ENCODE measurements at places on chromosomes 16 and 17. TPM values are rescaled to one million over a fixed set of nuclear protein-coding genes. Genes with fewer than 3 reads are reported as not detected.

DNA sequence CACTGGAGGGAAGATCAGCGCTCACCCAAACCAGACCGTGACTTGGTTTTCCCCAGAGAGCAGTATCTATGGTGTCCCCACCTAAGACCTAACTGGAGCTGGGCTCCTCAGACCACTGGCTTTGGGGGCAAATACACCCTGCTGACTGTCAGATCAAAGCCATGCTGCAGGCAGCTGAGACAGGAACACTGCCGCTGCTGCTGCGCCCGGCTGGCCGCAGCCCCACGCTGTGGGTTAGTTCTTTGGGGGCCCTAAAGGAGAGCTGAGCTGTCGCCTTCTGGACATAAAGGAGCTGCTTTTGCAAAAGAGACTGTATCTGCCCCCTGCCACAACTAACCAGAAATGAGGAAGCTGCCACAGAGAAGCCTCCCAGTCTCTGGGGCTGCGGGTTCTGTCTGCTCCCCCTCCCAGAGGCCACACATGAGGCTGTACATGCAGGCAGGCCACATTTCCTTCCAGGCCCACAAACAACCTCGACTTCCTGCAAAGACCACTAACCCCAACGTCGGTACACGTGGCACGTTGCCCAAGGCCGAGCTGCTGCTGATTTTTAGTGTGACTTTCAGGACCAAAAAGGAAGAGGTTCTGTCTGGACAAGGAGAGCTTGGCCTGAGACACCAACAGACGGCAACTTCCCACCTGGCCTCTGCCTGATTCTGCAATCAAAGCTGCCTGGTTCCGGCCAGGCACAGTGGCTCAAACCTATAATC is 18.2 kb upstream of the ABR start:
- DNase-seq = no peak

DNA sequence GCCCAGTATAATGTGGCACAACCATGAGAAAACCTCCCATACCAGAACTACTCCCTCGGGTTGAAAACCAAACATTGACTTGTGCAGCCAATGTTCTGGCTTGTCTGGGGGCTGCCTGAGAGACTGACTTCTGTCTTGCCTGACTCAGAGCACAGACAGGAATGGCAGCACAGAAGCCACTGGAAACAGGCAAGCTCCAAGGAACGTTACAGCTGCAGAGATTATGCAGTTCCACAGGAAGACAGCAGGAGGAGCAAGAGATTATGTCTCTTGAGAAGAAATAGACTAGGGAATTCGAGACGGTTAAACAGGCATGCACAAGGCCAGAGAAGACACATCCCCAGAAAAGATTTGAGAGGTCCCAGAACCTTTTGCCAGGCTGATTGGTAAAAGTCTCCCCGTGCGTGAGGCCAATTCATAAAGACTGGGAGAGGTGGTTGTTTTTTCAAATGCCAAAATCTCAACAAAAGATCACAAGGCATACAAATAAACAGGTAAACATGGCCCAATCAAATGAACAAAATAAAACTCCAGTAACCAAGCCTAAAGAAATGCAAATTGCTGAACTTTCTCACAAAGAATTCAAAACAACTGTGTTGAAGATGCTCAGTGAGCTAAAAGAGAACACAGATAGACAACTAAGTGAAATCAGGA is 90.6 kb upstream of the CDH5 start:
- DNase-seq = peak; percentile 76

GRCh38 chr16:78285437-78285922 is 186.0 kb downstream of the WWOX start:
- no peak for DNase-seq

DNA sequence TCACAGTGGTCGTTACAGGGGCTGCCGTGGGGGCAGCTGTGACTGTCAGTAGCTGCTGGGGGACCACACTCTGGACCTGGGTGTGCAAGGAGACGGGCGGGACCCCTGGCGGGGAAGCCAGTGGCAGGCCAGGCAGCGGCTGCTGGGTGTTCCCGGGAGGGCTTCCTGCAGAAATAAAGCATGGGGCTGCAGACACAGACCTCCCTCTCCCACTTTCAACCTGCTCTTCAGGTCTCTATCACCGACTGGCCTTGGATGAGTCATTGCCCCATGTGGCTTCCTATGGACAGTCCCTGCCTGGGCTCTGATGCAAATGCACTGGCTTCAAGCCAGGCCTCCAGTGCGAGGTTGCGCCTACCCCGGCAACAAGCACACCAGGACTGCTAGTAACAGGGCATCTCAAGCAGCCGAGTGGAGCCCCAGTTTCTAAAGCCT is 17.2 kb downstream of the SREBF1 start:
- DNase-seq = peak; percentile 91

- DNase-seq = no peak
Measured at GRCh38 chr16:21175397-21175796, 16.9 kb downstream of the LDAF1 start.

DNA sequence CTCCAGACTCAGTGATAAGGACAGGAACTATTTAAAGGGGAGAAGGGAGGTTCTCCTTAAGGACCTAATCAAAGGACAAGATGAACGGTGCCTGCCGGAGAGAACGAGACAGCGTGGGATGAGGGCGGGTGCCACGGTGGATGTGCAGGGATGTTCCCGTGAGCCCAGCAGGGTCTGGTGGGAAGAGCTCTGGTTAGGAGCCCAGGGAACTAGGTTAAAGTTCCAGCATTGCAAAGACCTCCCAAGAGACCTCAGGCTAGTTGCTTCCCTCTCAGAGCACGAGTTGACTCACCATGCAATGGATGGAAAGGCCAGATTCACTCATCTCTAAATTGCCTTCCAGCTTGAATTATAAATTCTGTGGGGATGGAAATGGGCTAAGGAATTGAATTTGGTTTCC is 14.7 kb downstream of the CCR7 start:
- DNase-seq = peak; percentile 44

DNA sequence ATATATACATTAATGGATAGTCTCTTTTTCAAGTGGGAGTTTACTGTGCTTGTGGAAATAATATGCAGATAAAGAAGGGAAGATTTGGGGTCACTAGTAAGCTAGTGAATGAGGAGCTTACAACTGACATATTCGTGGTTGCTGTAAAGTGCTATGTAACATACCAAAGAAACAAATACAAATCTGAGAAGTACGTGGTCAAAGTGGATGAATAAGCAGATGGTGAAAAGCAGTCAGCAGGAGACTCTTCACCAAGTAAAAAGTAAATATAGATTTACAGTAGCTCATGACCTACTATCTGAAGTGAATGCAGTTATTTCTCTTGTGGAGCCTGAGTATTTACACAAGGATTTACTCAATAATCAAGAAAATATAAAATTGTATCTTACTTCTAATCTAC is 136.6 kb upstream of the ELAC2 start:
- peak; percentile 19 for DNase-seq

DNA sequence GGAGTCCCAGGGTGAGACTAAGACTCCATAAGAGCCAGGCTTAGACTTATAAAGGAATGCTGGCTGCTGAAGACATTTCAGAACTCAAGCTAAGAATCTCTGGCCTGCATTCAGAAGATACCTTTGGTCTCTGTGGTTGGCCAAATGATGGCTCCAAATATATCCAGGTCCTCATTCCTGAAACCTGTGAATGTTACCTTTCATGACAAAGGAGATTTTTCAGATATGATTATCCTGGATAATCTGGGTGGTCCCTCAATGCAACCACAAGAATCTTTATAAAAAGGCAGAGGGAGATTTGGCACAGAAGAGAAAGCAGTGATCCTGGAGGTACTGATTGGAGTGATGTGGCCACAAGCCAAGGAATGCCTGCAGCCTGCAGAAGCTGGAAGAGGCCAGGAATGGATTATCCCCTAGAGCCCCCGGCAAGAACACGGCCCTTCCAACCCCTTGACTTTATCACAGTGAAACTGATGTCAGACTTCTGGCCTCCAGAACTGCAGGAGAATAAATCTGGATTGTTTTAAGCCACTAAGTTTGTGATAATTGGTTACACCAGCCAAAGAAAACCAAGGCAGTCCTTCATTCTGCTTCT is 253.3 kb downstream of the SLC39A11 start:
- no peak for DNase-seq

DNA sequence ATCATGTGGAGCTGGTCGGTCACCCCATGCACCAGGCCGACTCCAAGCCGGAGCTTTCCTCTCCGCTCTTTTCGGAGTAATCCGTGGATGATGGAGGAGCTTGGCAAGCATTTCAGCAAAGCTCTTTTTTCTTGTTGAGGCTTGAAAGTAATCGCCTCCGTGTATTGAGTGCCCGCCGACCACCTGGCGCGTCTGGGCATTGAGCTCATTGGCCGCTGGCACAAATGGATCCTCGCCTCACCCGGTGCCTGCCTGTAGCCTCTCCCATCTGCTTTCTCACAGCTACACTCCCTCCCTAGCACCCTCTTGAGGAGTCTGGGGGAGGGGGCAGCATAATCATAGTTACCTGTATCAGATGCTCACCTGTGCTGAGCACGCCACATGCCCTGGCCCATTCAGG is 148.9 kb downstream of the CMIP start:
- DNase-seq = no peak

DNA sequence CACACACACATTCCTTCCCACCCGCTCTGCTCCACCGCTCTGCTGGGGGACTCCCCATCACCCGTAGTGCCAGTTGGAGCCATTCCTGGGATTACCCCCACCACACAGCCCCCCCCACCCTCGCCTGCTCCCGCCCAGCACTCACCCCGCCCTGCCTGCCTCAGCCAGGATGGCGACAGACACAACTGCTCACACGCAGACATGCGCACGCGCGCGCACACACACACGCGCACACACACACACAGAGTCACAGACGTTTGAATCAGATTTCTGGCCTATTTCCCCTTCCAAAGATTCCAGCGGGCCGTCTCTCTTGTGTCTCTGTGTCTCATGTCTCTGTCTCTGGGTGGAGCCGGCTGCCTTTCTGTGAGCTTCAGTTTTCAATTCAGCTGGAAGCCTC is 4.4 kb downstream of the CACNA1G start:
- DNase-seq = peak; percentile 79

GRCh38 chr16:6382924-6383459 is 949.7 kb upstream of the RBFOX1 start:
- DNase-seq = no peak

DNA sequence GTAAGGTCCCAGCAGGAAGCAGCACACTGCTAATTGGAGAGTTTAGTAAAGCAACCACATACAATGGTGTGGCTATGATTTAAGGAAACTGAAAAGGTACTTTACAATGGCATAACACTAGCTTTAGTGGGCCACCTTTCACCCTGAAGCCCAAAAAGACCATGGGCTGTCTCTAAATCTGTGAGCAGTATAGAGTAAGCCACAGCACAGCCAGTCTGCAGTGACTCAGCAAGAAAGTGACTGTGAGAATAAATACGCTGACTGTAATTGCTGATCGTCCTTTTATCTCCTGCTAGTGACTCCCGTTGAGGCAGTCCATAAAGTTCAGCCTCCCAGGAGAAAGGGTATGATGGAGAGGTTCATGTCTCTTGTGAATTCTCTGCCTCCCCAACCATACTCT is 679.8 kb upstream of the KIF2B start:
- no peak for DNase-seq

DNA sequence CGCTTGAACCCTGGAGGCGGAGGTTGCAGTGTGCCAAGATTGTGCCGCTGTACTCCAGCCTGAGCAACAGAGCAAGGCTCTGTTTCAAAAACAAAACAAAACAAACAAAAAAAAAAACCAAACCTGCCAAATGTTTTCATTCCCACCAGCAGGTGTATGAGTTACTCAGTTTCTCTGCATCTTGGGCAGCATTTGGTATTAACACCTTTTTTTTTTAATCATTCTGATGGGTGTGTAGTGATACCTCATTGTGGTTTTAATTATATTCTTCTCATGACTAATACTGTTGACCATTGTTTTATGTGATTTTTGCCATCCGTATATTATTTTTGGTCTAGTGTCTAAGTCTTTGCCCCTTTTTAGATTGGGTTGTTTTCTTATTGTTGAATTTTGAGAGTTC is 15.3 kb downstream of the NFATC3 start:
- no peak for DNase-seq

DNA sequence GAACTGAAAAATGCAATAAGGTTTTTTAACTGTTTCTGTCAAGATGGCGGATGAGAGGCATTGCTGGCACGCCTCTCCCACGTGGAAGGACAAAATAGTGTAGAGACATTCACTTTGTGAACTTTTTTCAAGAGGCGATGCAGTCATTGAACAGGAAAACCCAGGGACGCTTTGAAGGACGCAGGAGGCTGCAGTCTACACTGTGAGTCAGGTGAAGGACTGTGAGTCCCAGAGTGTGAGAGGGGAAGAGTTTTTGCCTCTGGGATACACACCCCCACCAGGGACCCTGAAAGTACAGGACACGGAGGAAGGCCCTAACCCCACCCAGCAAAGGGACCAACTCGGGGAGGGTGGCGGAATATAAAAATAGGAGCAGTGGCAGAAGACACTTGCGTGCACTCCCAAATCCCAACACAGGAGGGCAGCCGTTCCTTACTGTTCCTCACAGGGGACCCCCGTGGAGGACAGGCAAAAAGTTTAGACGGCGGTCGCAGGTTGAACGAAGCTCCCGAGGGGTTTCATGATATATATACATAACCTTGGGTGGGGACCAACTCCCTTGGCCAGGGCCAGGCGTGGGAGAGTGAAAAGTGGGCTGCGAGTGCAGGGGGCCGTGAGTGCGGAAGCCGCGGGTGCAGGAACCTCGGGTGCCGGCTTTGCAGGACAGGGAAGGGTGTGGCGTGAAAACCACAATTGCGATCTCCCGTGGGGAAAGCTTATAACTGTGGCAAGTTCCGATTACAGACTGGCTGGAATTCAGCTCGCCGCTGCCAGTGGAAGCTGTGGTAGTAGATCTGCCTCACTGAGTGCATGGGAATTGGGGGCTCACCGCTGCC is 82.0 kb upstream of the ALOX12 start:
- peak; percentile 3 for DNase-seq

DNA sequence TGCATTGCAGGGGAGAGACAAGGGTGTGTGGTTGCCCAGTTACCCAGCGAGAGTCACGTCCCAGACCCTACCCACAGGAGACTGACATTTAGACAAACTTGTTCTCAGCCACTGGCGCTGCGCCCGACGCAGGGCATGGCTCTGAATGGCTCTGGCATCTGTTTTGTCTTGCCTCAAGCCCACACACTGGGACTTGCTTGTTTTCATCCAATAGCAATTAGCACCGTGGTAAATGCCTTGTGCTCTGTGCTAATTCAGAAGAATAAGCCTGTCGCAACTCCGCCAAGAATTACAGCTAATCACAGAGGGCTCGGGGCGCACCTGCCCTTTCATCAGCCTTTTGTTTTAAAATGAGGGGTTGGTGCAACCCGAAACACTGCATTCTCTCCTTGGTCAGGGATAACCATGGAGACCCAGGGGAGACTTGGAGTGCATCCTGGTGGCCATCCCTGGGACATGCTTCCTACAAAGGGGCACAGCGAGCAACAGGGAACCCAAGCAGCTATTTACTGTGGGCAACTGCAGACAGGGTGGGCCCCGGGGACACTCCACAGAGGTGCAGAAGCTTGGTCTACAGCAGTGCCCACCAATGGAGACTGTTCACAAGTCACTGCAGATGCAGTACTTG is 220.6 kb upstream of the ZFHX3 start:
- no peak for DNase-seq

OR1F1 gene
- total RNA-seq = not detected

MATCAP1 gene
- 9.9 TPM for total RNA-seq

GCGR gene
- not detected for total RNA-seq

BIRC5 gene
- total RNA-seq = 88.7 TPM

SLC38A8 gene
- total RNA-seq = not detected

SDR42E2 gene
- not detected for total RNA-seq

FBXW10 gene
- 0.07 TPM for total RNA-seq

All from HFFc6 (cell line).